ENCODE measurements at places on chromosomes 4 and X.

DNA sequence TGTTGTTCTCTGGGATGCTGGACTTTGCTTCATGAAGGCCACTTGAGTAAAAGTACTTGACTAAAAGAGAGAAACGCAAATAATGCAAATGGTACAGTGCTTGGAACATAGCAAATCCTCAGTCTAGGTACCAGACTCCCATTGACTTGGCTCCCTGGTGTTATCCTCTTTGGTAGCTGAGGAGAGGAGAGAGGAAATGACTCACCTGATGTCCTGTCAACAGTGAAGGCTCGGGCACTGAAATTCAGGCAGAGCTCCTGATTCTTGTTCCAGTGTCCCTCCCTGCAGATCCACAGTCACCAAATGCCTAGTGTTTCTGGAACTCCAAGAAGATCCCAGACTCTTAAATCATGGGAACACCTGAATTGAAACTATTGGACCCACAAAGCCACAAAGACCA, 22.5 kb upstream of the TCEAL4 start:
- no peak for DNase-seq

GRCh38 chr4:78732332-78733104, 43.6 kb upstream of the BMP2K start:
- DNase-seq, result no peak

DNA sequence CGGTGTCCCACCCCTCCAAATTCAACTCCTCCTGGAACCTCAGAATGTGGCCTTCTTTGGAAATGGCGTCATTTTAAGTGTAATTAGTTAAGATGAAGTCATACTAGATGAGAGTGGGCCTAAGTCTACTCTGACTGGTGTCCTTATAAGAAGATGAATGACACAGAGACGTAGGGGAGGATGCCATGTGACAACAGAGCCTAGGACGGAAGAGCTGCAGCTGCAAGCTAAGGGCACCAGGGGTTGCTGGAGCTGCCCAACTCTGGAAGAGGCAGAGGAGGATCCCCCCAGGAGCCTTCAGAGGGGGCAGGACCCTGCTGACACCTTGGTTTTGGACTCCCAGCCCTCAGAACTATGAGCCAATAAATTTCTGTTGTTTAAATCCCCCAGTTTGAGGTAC, 115.1 kb downstream of the STK32B start:
- no peak for DNase-seq

DNA sequence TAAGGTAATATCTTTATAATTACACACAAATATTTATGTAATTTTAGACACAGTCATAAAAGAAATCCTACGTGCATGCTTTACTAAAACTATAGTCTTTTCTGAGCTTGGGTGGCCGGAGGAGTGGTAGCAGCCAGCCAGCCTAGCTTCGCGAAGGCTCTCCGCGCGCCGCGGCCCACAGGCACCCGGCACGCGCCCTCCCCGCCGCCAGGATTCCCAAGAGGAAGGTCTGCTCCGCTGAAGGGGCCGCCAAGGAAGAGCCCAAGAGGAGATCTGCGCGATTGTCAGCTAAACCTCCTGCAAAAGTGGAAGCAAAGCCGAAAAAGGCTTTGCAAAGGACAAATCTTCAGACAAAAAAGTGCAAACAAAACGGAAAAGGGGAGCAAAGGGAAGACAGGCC, 8.7 kb upstream of the PJA1 start:
- DNase-seq, result peak; percentile 15

- DNase-seq, result no peak
Observed at GRCh38 chr4:78706302-78706701, 69.8 kb upstream of the BMP2K start.

DNA sequence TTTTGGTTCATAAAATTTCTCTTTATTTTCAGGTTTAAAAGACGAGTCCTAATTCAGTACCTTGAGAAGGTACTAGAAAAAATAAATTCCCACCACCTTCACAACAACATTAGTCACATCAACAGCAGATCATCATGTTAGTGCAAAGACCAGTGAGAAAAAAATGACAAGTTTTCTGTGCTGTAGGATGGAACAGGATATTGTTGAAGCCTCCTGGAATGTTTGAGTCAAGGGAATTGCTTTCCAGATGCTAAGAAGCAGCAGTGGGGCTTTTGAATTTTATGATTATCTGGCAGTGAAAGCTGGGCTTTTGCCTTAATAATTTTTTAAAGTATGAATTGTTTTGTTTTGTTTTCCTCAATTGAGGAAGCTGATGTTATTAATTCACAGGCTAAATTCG, 61.0 kb downstream of the INTS6L start:
- no peak for DNase-seq

DNA sequence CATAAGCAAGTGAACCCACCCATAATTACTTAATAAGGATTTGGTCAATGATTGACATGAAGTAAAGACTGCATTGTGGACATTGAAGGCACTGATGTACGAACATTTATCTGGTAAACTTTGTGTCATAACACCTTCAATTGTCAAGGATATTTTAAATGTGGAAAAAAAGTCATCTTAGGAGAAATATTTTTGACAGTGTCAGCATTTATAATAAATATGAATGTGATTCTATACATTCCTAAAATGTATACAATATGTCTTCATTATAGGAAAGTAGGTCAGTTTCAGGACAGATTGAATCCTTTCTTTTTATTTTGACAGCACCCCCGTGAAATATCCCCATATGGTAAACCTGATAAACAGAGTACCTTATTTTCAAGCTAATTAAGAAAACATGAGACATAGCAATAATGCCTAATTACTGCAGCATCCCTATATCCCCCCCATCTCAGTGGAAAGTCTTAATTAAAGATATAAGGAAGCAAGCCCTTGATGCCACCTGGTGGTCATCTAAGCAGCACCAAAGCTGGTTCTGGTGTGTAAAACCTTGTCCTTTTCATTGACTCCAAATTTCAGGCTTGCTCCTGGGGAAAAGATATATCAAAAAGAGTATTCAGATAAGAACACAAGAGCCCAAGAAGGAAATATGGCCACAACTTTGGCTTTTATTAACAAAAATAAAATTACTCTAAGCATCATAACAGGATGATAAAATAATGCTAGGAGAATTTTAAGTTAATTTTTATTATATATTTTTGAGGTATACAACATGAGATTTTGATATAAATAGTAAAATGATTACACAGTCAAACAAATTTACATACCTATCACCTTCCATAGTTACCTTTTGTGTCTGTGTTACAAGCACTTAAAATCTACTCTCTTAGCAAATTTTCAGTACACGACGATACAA, 379.7 kb downstream of the TLL1 start:
- no peak for DNase-seq

GRCh38 chrX:13092455-13092941, 48.1 kb upstream of the FAM9C start:
- DNase-seq, result no peak

- no peak for DNase-seq
Observed at GRCh38 chrX:155745792-155746191, 133.0 kb upstream of the TMLHE start.

DNA sequence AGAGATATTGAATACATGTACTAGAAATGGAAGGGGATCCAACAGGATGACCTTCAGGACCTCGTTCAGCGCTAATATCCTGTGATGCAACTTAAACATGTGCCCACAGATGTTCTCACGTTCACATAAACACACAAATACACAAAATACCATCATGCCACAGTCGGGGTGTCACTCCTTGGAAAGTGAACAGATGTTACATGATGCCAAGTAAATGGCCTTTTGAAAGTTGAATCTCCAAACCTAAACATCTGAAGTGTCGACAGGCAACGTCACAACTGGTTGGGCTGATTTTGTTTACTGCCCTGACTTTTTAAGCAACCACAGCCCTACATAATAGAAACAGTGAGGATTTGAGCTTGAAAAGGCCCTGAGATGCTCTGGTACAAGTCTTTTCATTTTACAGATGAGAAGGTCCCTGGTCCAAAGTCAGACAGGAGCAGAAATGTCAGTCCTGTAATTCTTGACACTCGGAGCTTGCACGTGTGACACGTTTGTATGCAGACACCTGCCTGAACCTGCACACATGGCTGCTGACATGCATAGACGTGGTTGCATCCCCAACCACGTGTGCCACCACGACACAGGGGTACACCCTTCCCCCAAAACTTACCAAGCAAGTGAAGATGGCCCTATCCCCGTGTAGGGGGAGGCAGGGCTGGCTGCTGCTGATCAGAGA, 23.5 kb upstream of the BCORL1 start:
- no peak for DNase-seq

- DNase-seq, result no peak
Observed at GRCh38 chr4:152970102-152970820, 34.1 kb downstream of the FHDC1 start.

GRCh38 chrX:102934624-102935023, 2.4 kb upstream of the RAB40AL start:
- peak; percentile 19 for DNase-seq

GRCh38 chrX:37347420-37347819, 1.7 kb upstream of the PRRG1 start:
- no peak for DNase-seq

GRCh38 chr4:182449186-182449929, 206.2 kb downstream of the TENM3 start:
- peak; percentile 40 for DNase-seq

GRCh38 chrX:34559325-34559724, 97.8 kb downstream of the TMEM47 start:
- DNase-seq, result no peak

DNA sequence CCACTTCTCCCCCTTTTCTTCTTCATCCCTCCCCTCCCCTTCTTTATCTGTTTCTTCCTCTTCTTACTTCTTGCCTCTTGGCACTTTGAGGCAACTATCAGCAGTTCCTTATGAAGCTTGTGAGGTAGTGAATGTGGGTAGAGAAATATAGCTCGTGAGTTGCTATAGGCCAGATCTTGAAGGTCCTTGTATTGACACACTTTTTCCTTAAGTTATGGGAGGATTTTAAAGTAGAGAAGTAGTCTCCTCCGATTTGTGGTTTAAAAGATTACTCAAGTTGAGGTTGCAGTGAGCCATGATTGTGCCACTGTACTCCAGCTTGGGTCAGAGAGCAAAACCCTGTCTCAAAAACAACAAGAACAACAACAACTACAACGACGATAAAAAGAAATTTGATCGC, 3.4 kb upstream of the RRAGB start:
- no peak for DNase-seq

- no peak for DNase-seq
Observed at GRCh38 chrX:154384284-154384892, 5.3 kb downstream of the EMD start.

DNA sequence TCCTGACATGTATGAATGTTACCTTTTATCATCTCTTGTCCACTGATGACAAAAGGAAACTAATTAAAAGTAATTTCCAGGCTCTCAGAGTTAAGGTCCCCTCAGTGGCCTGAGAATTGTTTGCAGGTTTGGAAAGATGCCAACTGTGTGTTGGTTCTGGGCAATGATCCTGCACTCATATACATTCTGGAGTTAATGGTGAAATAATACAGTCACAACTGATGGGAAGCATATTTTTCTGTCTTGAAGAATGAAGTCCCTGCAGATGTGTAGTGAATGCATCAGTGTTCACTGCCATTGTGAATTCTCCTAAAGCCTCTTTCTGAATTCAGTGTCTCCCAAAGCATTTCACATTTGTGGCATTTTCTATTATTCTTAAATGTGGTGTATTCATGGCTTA, 238.1 kb upstream of the PPP1R2C start:
- peak; percentile 56 for DNase-seq

- no peak for DNase-seq
Observed at GRCh38 chrX:67207912-67208311, 335.9 kb upstream of the AR start.

DNA sequence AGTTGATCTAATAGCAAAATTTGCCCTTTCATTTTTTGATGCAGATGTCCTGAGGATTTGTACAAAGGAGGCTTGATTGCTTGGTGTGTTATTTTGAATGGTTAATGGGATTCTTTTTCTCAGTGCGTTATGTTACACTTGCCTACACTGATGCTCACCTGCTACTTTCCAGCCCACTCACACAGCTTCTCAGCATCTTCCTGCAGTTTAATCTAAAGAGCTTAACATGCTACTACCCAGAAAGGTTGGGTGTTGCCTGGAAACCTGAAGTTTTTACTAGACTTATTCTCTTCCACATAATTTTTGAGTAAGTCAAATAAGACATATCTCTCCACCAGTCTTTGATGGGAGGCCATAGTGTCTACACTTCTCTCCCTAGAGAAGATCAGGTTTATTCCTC, 9.9 kb upstream of the GPR101 start:
- no peak for DNase-seq

GRCh38 chr4:159481936-159482335, 379.1 kb downstream of the RAPGEF2 start:
- DNase-seq, result no peak

- no peak for DNase-seq
Observed at GRCh38 chr4:84596826-84597225, 13.9 kb downstream of the CDS1 start.

- DNase-seq, result no peak
Observed at GRCh38 chr4:98242538-98242937, 18.6 kb upstream of the RAP1GDS1 start.

GRCh38 chrX:49277535-49277830, 7.9 kb downstream of the PPP1R3F start:
- no peak for DNase-seq

DNA sequence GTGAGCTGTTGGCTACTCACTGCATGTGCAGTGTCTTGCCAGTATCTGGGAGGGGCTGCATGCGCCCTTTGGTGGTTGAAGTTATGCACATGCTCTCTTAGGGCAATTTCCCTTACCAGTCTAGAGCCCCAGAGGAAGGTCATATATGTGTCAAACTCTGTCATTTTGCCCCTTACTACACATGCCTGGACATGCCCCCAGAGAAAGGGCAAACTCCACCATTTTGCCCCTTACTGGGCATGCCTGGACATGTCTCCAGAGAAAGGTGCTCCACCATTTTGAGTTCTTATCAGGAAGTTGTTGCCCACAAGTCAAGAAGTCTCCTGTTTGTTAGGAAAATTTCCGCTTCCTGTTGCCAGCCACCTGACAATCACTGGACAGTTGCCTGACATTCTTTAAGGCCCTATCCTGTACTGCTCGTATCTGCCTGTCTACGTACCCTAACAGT, 56.4 kb upstream of the PLAC8 start:
- no peak for DNase-seq

DNA sequence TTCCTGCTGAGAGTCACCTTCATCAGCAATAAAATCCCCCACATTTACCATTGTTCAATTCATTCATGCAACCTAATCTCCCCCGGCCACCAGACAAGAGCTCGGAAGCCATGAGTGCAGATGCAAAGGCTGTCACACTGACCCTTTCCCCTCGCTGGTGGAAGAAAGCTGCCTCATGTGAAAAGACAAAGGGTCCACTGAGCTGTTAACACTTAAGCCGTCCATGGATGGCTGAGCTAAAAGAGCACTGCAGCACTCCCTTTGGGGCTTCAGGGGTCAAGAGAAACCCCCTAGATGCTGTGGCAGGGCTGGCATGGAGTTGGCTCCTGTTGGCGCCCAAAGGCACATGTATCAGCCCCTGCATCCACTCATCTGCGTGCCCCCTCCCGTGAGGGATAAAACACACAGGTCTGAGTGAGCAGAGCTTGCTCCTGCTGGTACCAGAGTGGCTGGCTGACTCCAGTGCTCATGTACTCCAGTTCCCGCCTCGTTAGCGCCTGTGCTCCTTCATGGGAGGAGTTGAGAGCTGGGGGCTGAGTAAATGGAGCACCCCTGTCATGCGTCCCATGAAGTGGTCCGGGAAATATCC, 216.5 kb downstream of the PDHA2 start:
- no peak for DNase-seq

GRCh38 chrX:118156254-118156952, 39.8 kb upstream of the KLHL13 start:
- DNase-seq, result no peak

GRCh38 chrX:101377547-101377946, 8.4 kb downstream of the BTK start:
- no peak for DNase-seq
